ENCODE measurements at places on chromosomes 1 and 21. TPM values are rescaled to one million over a fixed set of nuclear protein-coding genes. Genes with fewer than 3 reads are reported as not detected.

Gene CCDC27
- total RNA-seq, result not detected

DNA sequence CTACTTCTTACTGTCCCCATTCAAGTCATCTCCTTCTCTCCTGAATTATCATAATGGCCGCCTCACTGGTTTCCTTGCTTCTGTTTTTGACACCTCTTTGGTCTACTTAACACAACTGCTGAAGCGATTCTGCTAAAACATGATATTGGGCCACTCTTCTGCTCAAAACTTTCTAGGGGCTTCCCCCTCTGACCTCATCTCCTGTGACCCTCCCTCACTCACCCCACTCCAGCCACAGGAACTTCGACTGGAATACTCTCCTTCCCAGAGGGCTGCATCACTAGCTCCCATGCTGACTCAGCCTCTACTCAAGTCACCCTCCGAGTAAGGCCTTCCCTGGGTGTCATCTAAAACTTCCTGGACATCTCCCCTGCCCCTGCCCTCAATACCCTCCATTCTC, 35.7 kb downstream of the NRIP1 start:
- DNase-seq, result no peak
- no peak overlapping the region for H3K4me3 ChIP-seq

- no peak overlapping the region for H3K4me3 ChIP-seq
- no peak overlapping the region for H3K27ac ChIP-seq
- DNase-seq, result no peak
- H3K36me3 ChIP-seq, result no peaks in the 10 kb centered on the region
Measured at GRCh38 chr1:242629396-242629795, 104.9 kb upstream of the PLD5 start.

- no peak overlapping the region for H3K27ac ChIP-seq
- DNase-seq, result no peak
- H3K36me3 ChIP-seq, result no peaks in the 10 kb centered on the region
- H3K4me1 ChIP-seq, result peaks cover 58% of the 10 kb centered on the region
- no peak overlapping the region for H3K4me3 ChIP-seq
Measured at GRCh38 chr1:16376971-16377370, 9.9 kb downstream of the SZRD1 start.
